Activated CD8-positive, alpha-beta T cell treated with anti-CD3 and anti-CD28 coated beads, Interleukin-2, amount 10 ng/mL, durations not matched to agents 7 days and 5 days (primary cell): ENCODE measurements at places on chromosomes 2 and 18. TPM values are rescaled to one million over a fixed set of nuclear protein-coding genes. Genes with fewer than 3 reads are reported as not detected.

The CCDC121 gene
- total RNA-seq = 1.5 TPM

The DOK6 gene
- total RNA-seq = not detected

The HTR2B gene
- not detected for total RNA-seq

GRCh38 chr2:236687296-236687965 lies 117.8 kb downstream of the ACKR3 start:
- DNase-seq = no peak

DNA sequence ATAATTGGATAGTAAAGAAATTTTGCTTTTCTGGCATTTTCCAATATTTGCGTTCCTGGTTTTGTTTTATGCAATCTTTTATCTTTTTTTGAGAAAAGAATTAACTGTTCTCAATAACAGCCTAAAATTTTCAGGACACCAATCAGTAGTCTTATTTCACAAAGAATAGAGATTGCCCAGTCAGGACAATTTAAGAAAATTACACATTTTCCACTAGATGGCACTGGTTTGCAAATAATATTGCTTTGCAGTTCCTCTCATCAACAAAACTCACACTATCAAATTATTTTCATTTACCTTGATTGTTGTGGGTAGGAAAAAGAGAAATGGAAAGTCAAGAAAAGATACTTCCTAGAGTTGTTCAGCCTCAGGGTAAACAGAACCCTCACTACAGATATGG lies 2.4 kb upstream of the RBM45 start:
- DNase-seq = no peak

DNA sequence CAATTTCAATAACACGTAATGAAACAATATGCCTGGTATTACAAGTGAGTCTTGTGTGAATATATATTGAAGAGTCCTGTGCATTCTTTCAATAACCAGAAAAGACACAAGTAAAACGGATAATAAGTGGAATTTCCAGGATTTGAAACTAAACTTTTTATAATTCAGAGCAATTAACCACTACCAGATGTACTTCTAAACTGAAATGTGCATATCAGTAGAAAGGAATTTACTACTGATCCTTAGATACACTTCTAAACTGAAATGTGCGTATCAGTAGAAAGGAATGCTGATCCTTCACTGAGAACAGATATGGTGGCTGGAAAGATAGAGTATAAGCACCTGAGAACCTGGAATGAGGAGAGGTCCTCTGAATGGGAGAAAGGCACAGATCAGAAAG lies 470.9 kb upstream of the SPHKAP start:
- no peak for DNase-seq
